Stimulated activated naive CD4-positive, alpha-beta T cell treated with Interleukin-2 at 50 U/mL for 16 hours (primary cell): ENCODE measurements at places on chromosomes 5 and 9.

DNA sequence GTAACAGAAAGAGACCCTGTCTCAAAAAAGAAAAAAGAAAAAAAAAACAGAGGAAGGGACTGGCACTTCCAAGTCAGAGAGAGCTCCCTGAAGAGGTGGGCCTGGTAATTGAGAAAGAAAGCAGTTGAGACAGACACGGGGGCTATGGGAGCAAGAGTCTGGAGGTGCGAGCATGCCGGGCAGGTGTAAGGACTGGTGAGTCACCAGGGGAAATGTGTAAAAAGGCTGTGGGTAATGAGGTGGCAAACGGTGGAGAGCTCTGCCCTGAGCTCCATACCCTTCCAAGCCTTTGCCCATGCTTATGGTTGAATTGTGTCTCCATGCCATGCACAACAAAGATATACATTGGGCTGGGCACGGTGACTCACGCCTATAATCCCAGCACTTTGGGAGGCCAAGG lies 18.0 kb upstream of the JADE2 start:
- no peak for DNase-seq

DNA sequence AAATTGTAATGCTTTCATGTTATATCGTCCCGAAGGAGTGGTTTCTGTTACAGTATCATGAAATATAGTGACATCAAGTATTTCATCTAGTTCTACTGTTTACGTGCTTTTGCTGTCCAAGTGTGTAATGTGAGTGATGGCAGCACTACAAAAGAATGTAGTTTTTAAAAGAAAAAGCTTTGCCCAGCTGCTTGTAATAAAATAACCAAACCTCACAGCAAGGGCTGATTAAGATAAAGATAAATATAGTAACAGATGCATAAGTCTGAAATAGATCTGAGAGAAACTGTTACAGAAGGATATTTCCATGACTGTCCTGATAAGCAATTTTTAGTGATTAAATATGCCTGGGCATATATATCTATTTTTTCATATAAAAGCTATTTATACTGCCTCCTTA lies 106.4 kb downstream of the AUH start:
- no peak for DNase-seq

DNA sequence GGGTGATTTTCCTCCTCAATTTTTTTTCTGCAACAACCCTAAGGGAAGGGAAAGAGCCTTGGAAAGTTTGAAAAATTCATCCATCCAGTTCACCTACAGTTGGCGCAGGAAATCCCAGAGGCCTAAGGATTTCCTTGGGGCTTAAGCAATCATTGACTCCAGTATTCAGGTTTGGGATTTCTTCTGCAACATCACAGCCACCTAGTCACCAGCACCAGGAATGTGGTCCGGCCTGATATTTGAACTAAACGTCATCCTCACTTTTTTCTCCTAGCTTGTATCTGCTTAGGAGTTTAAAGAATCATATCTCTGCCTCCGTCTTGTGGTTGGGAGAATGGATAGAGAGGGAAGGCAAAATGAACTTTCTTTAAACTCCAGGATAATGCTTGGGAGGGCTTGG lies 20.2 kb upstream of the TLE4 start:
- no peak for DNase-seq

GRCh38 chr5:94388773-94389514 lies 229.5 kb downstream of the KIAA0825 start:
- DNase-seq, result no peak

DNA sequence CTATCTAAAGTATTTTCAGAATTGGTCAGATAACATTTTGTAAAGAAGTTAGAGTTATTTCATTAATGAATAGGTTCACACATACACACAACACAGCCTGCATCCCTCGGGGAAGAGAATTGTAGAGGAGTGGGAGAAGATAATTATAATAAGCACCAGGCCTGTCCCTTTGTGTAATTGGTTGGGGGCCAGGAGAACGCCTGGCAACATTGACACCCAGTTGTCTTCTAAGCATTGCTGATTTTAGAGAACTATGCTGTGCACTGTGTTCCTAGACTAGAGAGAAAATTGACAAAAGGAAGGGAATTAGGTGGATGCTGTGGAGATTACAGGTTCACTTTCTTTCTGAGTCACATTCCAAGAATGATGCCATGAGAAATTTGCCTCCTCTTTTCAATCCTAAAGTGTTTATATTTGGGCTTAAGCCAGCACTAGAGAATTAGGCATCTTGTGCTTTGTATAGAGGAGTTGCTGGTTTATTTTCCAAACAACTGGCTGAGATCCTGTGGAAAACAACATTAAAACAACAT lies 247.6 kb downstream of the COX7C start:
- no peak for DNase-seq

- DNase-seq, result no peak
Observed at GRCh38 chr5:129716651-129717050, 31.2 kb upstream of the MINAR2 start.

GRCh38 chr9:13576101-13576500 lies 296.6 kb upstream of the MPDZ start:
- no peak for DNase-seq

- DNase-seq, result no peak
Observed at GRCh38 chr5:157923765-157924164, 64.8 kb upstream of the CLINT1 start.

- DNase-seq, result no peak
Observed at GRCh38 chr5:6734243-6734700, 21.0 kb downstream of the TENT4A start.

- DNase-seq, result no peak
Observed at GRCh38 chr5:41345295-41345694, 132.0 kb upstream of the C6 start.

DNA sequence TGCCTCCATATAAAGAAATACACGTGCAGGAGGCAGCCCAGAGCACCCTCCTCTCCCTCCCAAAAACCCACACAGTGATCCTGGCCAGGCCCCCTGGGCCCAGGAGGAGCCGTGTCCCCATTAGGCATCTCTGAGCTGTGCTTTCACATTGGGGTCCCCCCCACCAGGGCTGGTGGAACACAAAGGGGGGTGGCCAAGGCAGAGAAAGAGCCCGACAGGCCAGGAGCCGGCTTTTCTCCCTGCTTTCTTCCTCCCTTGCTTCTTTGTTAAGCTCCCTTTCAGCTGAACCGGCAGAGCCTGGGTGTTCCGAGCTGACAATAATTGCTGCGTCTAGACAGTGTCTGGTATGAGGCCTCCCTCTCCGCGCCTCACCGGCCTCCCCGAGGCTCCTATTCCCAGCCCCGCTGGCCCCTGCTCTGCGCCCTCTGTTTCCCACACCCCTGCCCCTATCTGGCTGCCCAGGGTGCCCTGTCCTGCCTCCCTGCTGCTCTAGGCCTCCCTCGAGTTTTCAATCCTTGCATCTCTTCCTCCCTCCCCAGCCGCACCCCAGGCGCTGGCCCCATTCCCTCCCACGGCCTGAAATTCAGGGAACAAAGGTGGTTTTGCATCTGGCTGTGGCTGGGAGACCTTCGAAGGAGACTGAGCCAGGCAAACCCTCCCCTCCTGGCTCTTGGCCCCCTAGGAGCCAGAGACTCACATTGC lies 120.6 kb downstream of the C9orf50 start:
- no peak for DNase-seq

GRCh38 chr5:1419476-1420210 lies 25.6 kb downstream of the SLC6A3 start:
- no peak for DNase-seq

DNA sequence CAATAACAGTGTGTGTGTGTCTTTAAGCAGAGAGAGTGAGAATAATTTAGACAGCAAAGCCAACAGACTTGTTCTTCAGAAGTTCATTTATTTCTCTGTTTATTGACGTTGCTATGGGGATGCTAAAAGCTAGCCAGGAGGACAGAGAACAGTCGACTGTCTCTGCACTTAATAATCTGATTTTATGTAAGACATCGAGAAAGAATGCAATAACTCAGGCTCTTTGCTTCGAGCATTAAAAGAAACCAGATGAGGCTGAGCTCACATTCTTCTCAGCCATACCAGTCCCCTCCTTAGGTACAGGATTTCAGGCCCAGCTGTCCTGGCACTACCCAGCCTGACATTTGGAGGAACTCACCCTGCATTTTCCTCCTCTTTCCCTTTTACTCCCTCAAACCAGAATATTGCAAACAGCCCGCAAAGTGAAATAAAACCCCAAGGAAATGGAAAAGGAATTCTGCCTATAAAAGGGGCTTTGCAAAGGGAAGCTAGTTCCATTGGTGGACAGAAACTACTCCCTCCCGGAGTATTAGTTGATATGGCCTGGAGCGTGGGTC lies 44.5 kb upstream of the DPYSL3 start:
- DNase-seq, result no peak

GRCh38 chr9:93677048-93677571 lies 100.7 kb downstream of the PHF2 start:
- no peak for DNase-seq

- peak; percentile 23 for DNase-seq
Observed at GRCh38 chr5:172640822-172641358, at the start of gene NEURL1B. Gene NEURL1B, plus strand, starts transcription at chr5:172641263. Its CDS starts 144 bp downstream, at chr5:172641407.

GRCh38 chr5:6431214-6432195 lies 17.2 kb upstream of the UBE2QL1 start:
- no peak for DNase-seq

GRCh38 chr5:40404613-40405012 lies 275.1 kb upstream of the PTGER4 start:
- no peak for DNase-seq

GRCh38 chr5:67241326-67241725 lies 44.7 kb upstream of the CD180 start:
- DNase-seq, result no peak

DNA sequence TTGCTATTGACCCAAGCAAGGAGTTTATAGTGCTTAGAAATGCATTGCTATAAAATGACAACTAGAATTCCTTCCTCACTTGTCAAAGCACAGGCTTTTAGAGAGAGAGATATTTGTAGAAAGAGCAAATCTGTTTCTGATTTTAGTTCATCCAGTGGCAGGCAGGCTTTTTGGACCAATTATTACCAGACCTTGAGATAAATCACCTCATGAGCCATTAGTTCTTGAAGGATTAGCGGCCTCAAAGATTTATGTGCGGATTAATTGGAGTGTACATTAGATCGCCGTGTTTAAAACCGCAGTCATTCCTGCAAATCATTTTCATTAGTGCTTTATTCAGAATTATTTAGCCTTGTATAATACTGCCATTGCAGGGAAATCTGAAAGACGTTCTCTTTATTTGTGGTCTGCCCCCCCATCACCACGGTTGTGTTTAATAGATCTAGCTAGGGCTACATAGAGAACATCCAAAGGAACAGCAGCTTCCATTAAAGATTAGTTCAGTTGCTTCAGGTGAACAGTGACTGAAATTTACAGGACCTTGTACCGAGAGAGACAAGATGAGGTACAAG lies 28.8 kb upstream of the TJP2 start:
- no peak for DNase-seq

DNA sequence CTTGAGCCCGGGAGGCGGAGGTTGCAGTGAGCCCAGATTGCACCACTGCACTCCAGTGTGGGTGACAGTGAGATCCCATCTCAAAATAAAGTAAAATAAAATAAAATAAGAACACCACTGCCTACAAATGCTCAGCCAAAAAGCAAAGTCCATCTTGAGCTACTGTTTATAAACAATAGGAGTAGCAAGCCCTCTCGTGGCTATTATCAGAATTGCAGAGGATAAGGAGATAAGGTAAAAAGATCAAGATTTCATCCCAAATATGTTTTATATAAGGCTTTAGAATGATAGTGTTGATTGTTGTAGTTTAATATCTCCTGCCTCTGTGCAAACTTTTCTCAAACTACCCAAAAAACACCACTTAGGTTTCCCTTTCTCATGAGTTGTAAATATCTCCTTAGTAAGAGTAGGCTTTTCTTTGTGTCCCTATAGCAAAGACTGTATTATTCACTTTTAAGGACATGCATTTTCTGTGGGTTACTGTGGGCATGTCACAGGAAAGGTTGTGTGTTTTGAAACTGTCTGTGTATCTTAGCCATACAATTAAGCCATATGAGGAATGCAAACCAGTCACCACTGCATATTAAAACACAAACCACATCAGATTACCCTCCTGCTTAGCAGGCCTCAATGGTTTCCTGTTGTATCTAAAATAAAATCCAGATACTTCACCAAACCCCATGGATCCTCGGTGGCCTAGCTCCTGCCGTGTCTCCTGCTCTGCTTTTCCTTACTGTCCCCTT lies 31.8 kb upstream of the CKS2 start:
- no peak for DNase-seq

GRCh38 chr9:70761139-70761670 lies 346.7 kb upstream of the KLF9 start:
- DNase-seq, result no peak

DNA sequence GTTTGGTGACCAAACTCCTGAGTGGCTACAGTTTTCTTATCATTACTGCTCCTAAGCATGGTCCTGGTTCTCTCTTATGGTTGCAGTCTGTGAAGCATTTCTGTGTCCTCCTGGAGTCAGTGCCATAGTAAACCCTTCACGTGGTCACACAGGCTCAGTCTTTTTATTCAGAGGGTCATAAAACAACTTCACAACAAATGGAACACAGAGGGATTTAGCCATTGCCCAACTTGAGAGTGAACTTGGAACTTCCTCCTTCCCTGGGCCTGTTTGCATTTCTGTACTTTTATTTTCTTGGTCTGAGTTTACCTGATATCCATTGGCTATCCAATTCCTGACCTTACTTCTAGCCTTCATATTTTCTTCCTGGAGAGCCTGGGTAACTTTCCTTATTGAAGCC lies 144.9 kb downstream of the CCDC192 start:
- DNase-seq, result no peak

DNA sequence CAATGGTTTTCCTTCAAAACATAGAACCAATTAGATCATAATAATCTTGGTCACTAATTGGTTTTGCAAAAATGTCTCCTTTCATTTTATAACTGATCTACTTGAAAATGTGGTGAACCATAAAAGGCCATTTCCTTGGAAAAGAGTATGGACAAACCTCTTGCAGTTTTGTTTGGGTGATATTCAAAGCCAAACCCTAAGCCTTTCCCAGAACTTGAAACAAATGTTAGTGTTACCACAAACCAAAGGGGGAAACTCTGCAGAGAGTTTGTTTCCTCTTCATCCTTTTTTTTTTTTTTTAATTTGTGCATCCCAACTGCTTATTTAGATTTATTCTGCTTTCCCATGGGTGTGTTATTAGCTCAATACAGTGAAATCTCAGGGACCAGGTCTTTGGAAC lies 204.4 kb upstream of the ADAMTSL1 start:
- no peak for DNase-seq

DNA sequence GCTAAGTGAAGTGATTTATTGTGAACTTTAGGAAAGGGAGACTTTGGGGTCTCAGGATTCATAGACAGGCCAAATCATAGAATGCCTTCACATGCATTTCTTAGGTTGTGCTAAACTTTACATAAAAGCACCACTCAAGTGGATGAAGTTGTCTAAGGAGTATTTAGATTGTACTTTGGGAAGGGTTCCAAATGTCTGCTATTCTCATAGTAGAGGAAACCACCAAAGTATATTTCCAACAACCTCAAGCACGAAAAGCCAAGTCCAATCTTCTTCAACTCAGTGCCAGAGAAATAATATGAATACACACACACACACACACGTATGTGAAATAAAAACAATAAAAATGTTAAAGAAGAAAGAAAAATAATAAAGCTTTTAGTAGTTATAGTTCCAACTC lies 41.8 kb downstream of the ENC1 start:
- DNase-seq, result no peak

GRCh38 chr9:89879276-89879675 lies 274.5 kb downstream of the GADD45G start:
- DNase-seq, result no peak
